ENCODE measurements at places on chromosomes 13 and 19.

- no peak for DNase-seq
Measured at GRCh38 chr13:95207769-95208366, 93.4 kb downstream of the ABCC4 start.

DNA sequence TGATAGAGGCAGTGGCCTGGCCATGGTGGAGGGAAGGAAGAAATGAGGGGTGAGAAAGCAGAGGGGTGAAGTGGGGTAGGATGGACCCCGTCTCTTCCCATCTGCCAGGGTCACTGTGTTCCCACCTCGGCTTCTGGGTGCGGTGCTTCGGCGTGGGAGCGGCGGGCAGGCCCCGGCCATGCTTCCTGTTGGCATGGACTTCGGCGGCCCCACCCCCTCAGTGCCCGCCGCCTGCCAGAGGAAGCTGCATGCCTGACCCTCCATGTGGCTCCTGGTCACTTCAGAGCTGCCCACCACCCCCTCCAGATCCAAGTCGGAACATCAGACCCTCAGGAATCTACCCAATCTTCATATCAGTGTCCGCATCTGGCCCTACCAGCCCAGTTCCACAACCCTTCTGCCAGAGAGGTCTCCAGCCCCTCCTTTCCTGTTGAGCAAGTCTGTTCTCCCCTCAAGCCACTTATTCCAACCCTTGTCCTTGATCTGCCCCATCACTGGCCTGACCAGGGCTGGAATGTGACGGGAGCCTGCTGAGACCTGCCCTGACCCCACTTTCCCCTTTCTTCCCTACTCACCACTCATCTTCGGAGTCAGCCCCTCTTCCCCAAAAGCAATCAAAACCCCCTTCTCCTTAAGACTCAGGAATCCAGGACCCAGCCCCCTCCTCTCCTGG, 1.5 kb downstream of the KCNN4 start:
- no peak for DNase-seq

GRCh38 chr19:4742723-4743646, 19.3 kb upstream of the DPP9 start:
- peak; percentile 52 for DNase-seq

DNA sequence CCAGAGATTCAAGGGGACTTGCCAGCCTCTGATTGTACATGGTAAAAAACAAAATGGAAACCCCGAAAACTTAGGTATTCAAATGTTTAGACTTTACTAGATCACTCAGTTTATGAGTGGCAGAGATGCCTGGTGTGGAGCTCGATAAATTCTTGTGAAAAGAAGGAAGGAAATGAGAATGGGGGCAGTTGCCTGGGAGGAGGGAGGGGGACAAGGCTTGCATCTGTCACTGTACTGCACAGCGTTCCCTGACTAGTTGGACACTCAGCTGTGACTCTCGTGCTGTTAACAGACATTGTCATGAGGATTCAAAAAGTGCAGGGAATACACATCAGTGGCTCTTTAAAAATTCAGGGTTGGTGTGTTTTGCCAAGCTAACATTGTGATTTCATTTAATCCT, 232.9 kb downstream of the ZIC5 start:
- no peak for DNase-seq

- DNase-seq, result no peak
Measured at GRCh38 chr13:39035799-39036198, 2.1 kb downstream of the PROSER1 start.

DNA sequence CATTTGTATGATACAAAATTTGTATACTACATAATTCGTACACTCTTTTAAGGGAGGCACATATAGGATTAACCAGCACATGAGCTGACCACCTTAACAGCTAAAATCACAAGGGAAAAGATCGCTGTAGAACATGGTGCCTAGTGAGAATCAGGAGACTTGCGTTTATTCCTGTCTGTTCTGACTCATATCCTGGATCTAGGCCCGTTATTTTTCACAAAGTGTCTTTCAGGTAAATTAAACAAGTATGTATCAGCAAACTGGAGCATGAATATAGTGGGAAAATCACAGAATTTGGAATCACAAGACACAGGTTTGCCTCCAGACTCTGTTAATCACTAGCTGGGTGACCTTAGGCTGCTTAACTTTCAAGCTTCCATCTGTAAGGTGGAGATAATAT, 47.5 kb upstream of the ESD start:
- DNase-seq, result no peak

- DNase-seq, result no peak
Measured at GRCh38 chr19:11418094-11418548, 993 bp downstream of the RGL3 start.

DNA sequence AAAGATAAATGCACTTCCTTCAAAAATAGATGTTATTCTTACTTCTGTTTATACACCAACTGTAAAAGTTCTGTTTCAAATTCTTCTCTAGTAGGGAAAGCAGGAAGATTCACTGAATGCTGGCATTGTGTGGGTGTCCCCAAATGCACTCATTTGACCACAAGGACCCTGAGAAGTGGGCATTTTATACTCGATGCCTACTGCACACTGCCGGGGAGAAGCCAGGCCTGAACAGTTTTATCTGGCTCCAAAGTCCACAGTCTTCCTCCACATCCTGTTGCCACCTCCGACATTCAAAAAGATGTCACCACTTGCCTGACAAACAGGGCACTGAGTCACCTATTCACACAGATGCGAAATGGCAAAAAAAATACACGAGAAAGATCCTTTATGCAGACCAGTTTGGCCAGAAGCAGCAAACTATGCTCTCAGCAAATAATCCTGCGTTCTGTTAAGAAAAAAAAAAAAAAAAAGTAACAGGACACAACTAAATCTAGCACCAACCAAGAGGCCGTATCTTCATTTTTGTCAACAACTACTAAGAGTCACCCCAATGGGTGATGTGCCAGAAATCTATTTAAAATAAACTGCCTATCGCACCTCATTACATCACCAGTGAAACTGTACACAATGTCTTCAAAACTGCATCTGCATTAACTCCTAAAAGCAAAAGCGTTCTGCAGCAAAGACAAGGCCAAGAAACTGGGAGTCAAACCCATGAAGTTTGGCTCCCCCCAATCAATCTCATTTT, 6.2 kb downstream of the ZC3H4 start:
- DNase-seq, result no peak

- no peak for DNase-seq
Measured at GRCh38 chr19:18229474-18229873, 3.2 kb upstream of the PDE4C start.
